ENCODE measurements at places on chromosomes 6 and 20. TPM values are rescaled to one million over a fixed set of nuclear protein-coding genes. Genes with fewer than 3 reads are reported as not detected.

Gene SEC23B
- 47.9 TPM for total RNA-seq

Gene RNF182
- total RNA-seq = 0.20 TPM

Gene CD83
- total RNA-seq = 0.48 TPM

Gene GPR6
- total RNA-seq = not detected

Gene ANKEF1
- total RNA-seq = 6.7 TPM

Gene PARD6B
- total RNA-seq = 6.5 TPM

Gene LAMP5
- not detected for total RNA-seq

Gene RHAG
- total RNA-seq = not detected

Gene EGFL8
- total RNA-seq = 10.2 TPM

- ATAC-seq = no peak
Observed at GRCh38 chr6:5102267-5102970, 17.3 kb downstream of the PPP1R3G start.

- no peak for ATAC-seq
Observed at GRCh38 chr20:6998909-6999308, 231.4 kb downstream of the BMP2 start.

- no peak for ATAC-seq
Observed at GRCh38 chr6:65113581-65113980, 593.4 kb downstream of the EYS start.

- no peak for ATAC-seq
Observed at GRCh38 chr6:134619077-134619476, 301.2 kb upstream of the SGK1 start.

- ATAC-seq = no peak
Observed at GRCh38 chr6:36296240-36296639, 26.4 kb downstream of the PNPLA1 start.

DNA sequence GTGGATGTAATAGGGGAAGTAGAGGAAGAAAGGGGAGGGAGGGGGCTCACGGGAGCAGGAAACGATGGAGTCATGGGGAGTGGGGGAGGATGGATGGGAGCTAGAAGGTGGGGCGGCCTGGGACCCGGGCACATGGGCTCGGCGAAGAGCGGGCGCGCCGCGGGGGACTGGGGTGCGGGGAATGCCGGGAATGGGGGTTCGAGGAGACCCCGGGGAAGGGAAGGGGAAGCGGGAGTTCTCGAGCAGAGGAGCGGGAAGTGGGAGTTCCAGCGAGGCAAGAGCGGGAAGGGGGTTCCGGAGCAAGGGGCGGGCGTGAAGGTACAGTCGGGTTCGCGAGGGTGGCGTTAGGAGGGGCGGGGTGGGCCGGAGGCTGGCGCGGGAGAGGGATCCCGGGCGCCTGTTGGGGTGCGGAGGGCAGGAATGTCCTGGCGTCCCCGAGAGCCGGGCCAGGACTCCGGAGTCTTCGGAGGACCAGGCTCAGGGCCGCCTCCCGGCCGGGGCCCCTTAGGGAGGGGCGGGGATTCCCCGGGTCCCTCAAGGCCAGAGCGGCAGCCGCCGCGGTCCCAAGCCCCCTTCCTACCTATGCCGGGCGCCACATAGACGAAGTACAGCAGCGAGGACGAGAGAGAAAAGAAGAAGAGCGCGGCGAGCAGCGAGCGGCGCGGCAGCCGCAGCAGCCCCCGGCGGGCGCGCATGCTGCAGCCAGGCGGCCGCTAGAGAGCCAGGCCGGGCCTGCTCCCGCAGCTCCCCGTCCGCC, 504 bp downstream of the B4GALT5 start:
- ATAC-seq = peak; percentile 40

- ATAC-seq = no peak
Observed at GRCh38 chr6:31142361-31142761, 3.5 kb upstream of the PSORS1C2 start.

DNA sequence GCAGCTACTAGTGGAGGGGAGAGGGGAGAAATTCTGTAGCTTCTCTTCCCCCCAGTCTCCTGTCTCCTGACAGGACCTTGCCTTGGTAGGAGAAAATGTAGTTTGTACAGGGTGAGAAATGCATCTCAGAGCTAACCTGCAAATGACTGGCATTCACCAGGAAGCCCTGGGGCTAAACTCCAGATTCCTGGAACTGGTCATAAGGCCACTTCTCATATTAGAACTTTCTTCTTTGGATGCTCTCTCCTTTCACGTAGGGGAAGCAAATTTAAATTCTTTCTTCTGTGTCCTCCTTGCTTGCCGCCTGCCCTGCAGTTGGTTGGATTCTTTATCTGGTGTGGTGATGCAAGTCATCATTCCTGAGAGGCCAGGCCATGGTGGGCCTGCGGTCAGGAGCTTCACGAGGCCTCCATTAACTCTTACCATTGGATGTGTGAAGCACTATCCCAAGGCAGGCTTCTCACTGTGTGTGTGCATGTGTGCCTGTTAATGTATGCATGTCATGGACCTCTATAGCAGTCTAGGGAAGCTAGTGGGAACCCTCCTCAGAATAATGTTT, 182.0 kb downstream of the PHF3 start:
- ATAC-seq = no peak

DNA sequence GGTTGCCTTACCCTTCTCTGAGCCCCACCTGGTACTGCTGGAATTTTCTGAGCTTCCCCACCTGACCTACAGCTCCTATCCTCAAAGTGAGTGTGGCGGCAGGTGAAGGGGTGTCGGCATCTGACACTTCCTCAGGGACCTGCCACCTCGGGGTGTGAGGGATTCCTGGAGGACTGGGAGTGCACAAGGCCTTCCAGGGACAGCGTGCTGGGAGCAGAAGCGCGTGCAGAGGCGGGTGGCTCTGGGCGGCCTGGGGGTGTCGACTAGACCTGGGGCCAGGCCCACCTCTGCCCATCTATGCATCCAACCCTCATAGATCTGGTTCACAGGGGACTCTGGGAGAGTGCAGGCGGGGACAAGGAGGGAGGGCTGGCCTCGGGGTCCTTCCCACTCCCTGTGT, 7.8 kb downstream of the DLGAP4 start:
- ATAC-seq = no peak

DNA sequence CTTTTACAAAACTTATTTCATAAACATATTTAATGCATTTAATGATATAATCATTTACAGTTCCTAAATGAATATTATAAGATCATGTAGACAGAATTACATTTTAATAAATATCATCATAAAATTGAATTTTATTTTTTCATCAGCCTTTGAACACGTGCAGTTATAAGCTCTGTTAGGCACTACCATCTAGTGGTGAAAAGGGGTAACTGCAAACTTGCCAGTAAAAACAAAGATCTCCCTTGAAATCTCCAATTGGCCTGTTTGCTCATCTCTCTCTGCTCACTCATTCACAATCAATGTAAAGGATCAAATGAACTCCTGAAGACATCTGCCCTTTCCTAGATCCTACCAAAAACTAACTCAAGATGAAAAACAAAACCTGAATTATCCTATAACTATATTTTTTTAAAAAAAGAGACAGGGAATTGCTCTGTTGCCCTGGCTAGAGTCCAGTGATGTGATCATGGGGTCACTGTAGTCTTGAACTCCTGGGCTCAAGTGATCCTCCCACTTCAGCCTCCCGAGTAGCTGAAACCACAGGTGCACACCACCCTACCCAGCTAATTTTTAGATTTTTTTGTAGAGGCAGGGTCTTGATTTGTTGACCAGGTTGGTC, 31.7 kb downstream of the SAMHD1 start:
- peak; percentile 68 for ATAC-seq

GRCh38 chr20:45209924-45210323, 3.1 kb downstream of the SEMG1 start:
- no peak for ATAC-seq

GRCh38 chr20:2382833-2383232, 2.1 kb downstream of the TGM6 start:
- peak; percentile 67 for ATAC-seq

DNA sequence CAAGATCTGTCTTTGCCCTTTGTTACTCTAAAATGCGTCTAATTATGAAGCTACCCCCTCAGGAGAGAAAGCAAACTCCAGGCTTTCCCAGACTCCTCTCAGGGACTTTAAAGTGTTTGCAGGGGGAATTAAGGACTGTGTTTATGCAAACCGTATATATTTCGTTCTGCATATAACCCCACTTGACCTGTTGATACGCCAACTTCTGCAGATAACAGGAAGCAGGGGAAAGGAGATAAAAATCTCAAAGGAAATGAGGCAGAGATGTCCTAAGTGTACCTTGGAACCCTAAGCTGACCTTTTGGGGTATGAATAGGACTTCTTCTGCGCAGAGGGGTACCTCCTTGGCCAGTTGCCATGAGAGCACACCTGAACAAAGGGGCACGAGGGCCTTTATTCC, 8.1 kb downstream of the SYCP2L start:
- ATAC-seq = no peak

GRCh38 chr20:25079171-25079570, 2.8 kb downstream of the VSX1 start:
- no peak for ATAC-seq

DNA sequence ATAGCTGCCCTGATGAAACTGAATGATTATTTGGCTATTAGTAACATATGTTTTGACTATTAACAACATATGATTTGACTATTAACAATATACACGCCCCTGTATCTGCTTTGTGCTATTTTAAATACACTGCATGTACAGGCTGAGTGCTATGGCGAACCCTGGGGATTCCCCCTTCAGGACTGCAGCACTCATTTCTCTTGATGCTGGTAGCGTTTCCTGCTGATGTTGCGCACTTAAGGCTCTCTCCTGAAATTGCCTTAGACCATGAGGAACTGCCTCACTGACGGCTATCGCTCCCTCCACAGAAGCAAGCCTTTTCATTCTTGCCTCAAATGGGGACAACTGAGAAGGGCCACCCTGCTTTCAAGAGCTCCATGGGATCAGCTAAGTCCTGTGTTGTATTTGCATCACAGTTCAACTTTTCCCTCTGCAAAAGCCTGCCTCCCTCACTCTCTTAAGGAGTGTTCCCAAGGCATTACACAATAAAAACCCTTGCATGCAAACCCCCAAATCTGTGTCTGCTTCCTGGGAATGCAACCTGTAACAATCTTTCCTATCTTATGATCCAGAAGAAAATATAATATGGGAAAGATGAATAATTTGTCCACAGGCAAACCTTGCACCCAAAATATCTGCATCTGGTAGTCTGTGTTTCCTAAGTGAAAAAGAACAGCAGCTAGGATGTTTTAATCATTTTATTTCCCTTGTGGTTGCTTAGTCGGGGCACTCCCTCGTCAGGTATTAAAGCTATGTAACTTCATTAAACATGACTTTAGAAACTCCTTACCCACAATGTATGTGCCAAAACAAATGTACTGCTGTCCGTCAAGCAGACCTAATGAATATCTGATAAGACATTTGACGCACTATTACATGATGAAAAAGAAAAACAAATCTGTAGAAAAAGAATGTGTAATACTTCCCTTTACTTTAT, 456.4 kb downstream of the COL12A1 start:
- ATAC-seq = no peak

GRCh38 chr6:159902620-159903019, 11.8 kb downstream of the MAS1 start:
- no peak for ATAC-seq

DNA sequence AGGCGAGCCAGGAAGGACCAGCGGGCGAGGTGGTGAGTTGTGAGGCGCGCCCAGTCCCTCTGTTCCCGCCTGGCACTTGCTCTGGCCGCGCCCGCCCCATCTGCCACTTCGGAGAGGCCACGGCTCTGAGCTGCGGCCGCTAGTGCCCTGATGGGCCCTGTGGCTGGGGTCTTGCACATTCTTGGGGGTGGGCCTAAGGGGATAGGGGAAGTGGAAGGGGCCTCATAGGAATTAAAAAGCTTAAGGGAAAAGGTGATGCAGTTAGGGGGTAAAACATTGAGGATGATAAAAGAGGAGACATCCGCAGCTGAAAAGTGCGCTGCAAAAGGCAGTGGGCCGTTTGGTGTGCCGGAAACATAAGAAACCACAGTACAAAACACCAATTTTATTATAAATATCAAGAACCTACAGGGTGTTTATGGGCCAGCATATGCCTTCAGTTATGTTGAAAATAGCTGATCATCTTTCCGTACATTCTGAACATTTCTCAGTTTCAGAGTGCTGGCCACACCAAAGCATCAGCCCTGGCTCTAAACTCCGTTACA, 1.1 kb upstream of the PSMB8 start:
- ATAC-seq = no peak

DNA sequence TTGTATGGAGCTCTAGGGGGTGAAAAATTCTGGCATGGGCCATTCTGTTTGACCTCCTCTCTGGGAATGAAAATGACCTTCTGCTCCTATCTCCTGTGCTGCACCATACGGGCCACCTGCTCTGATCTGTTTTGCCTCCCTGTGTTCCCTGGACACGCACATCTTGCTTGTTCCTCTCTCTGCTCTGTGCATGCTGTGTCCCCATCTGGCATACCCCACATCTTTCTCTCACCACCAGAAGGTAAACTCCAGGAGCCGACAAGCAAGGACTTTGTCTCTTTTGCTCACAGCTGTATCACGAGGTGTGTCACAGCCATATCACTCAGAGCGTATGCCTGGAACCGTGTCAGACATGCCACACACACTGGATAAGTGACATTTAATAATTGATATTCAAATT, 208.4 kb upstream of the DTNBP1 start:
- no peak for ATAC-seq

GRCh38 chr6:3997177-3997770, 81.7 kb downstream of the FAM217A start:
- ATAC-seq = no peak

DNA sequence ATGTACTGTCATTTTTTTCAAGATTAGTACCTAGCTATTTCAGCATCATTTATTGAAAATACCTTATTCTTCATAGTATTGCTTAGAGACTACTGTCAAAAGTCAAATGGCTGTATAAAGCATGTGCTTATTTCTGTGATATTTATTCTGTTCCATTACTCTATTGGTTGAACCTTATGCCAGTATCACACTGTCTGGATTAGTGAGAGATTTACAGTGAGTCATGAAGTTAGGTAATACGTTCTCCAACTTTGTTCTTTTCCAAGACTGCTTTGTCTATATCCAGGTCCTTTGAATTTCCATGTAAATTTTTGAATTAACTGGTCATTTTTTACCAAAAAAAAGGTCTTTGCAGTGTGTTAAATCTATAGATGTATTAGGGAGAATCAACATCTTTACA, 18.6 kb upstream of the RNF217 start:
- ATAC-seq = peak; percentile 90

- no peak for ATAC-seq
Observed at GRCh38 chr20:1955217-1955616, 38.6 kb downstream of the PDYN start.

- ATAC-seq = no peak
Observed at GRCh38 chr6:69416776-69417175, 380.0 kb downstream of the LMBRD1 start.

GRCh38 chr6:166905013-166905412, 51.3 kb downstream of the RNASET2 start:
- no peak for ATAC-seq

DNA sequence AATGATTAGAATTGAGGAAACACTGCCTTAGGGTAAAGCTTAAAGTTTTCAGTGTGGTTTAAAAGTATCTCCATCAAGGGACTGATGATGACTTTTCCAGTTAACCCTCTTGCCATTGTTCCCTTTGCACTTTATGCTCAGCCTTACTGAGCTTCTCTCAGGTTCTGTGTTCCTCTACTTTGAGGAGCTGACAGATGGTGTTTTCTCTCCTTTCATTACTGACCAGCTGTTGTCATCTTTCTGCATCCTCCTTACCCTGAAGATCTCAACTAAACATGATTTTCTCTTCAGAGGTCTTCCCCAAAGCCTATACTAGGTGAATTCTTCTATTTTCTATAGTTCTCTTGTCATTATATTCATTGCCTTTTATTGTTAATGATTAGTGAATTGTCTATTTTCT, 475.6 kb upstream of the SYNCRIP start:
- no peak for ATAC-seq

GRCh38 chr6:223763-224162, 68.5 kb upstream of the DUSP22 start:
- ATAC-seq = peak; percentile 84

GRCh38 chr6:167988945-167989841, 8.3 kb upstream of the KIF25 start:
- ATAC-seq = no peak
